ENCODE measurements at places on chromosomes 2 and 18.

- no peak for DNase-seq
These were observed 18.2 kb upstream of the BOK start for GRCh38 chr2:241540401-241540770.

GRCh38 chr2:177246000-177246399, 18.5 kb downstream of the NFE2L2 start:
- no peak for DNase-seq

GRCh38 chr2:157692768-157693167, 64.1 kb upstream of the ACVR1C start:
- DNase-seq, result no peak

DNA sequence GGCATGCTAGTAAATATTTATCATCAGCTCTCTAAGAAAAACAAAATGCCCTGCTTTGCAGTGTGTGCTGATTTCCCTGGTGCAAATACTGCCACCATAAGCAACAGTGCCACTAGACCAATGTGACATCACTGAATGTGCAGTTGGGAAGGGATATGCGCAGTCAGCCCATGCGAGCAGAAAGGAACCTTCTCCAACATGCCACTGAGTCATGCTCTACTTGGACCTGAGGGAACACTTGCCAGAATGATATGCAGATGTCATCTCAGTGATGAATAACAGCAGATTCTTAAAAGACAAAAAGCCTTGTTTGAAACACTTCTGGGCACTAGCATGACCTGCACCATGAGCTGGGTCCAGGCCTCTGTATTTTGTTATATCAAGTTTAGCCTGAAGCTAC, 55.3 kb upstream of the REL start:
- DNase-seq, result no peak

- no peak for DNase-seq
These were observed 53.9 kb upstream of the CTAGE1 start for GRCh38 chr18:22471546-22472131.

GRCh38 chr18:57534511-57534909, 52.0 kb downstream of the FECH start:
- DNase-seq, result no peak

GRCh38 chr2:120912101-120912985, 176.7 kb downstream of the GLI2 start:
- DNase-seq, result no peak

- no peak for DNase-seq
These were observed 214.4 kb upstream of the TMEM200C start for GRCh38 chr18:6109743-6110142.

GRCh38 chr2:148756292-148756975, 111.9 kb downstream of the EPC2 start:
- DNase-seq, result no peak

DNA sequence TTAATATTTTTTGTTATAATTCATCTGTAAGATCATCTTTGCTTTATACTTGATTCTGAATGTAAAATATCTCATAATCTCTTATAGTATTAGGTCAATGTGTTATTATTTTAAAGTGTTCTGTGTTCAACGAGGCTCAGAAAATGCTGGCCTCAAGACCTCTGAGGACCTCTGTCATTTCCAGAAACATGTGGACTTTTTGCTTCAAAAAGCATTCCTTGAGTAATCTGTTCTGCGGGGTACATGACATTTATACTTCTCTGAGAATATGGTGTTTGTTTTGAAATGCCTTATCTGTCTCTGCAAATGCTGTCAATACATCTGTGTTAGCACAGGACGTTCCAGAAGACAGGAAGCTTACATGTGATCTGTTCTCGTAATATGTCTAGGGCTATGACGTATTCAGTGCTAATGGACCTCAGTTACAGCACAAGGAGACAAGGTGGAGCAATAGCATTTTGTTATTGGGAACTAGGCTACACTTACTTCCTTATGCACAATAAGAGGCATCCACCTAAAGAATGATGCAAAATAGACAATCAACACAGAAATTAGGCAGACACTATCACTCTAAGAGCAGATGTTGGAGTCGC, 37.6 kb upstream of the IL1RL1 start:
- DNase-seq, result no peak

- no peak for DNase-seq
These were observed 415.9 kb downstream of the GRB14 start for GRCh38 chr2:164205347-164205746.

GRCh38 chr18:2655954-2656236, 369 bp downstream of the SMCHD1 start:
- DNase-seq, result no peak

DNA sequence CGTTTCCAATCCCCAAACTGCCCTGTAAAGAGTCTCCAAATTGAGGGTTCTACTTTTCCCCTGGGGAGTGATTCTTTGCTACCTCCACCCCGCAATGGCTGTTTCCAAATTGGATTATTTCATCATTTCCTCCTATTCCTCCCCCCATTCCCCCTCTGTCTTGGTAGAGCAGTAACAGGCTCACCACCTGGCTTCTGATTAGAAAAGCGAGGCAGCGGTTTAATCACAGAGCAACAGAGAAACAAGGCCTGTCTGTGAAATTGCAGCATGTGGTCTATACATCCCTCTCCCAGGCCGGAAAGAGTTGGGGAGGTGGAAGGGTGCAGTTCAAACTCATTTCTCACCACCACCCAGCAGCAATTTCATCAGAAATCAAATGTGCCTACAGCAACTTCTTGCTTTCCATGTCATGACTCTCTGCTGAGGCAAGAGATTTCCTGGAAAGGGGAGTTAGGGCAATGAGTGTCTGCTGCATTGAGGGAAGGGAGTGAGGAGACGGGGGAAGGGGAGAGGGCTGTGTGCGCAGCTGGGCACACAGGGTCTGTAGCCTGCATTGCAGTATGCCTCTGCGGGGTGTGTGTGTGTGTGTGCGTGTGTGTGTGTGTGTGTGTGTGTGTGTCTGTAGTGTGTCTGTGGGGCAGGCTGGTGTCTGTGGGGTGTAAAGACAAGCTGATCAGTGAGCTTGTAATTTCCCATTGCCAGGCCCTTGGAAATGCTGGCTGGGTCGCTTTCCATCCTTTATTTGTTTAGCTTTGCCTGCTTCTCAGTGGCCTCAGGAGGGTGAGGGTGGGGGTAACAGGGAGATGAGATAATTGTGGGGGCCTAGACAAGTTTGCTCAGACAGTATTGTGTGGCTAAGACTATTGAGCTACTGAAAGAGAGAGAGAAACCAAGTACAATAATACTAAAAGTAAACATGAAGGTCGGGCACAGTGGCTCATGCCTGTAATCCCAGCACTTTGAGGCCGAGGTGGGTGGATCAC, 13.5 kb upstream of the IGFBP2 start:
- DNase-seq, result no peak

DNA sequence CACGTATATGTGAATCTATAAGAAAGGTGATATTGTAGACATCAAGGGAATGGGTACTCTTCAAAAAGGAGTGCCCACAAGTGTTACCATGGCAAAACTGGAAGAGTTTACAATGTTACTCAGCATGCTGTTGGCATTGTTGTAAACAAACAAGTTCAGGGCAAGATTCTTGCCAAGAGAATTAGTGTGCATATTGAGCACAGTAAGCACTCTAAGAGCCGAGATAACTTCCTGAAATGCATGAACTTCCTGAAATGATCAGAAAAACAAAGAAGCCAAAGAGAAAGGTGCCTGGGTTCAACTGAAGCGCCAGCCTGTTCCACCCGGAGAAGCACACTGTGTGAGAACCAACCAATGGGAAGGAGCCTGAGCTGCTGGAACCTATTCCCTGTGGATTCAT, 101.0 kb downstream of the HS6ST1 start:
- no peak for DNase-seq

- no peak for DNase-seq
These were observed 20.7 kb downstream of the PRKCE start for GRCh38 chr2:45672138-45672537.

DNA sequence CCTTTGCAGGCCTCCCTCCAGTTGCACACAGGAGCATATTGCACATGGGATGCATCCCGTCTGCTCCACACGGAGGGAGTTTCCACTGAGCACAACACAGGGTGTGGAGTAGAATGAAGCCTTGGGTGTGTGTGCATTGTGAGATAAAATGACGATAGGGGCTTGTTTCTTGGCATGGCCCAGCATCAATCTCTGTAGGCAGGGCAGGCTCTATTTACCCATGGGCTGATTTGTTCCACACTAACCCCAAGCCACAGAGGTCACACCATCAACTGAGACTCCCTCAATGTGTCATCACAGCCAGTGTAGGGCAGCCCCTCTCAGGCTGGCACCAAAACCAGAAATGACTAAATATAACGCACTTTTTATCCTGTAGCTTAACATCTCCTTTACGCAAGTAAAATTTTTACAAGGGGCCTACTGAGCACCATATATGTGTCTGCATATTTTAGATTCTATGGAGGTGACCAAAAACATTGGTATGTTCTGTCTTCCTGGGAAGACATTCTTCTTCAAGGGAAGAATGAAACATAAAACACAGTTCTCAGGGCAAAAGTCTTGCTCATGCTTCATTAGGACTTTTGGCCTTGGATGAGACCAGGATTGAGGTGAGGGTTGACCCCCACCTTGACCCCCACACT, 2.7 kb upstream of the GKN1 start:
- no peak for DNase-seq

- no peak for DNase-seq
These were observed 20.2 kb upstream of the DARS1 start for GRCh38 chr2:136005462-136006196.

- DNase-seq, result no peak
These were observed 443.2 kb downstream of the ARHGAP15 start for GRCh38 chr2:143572421-143572820.

DNA sequence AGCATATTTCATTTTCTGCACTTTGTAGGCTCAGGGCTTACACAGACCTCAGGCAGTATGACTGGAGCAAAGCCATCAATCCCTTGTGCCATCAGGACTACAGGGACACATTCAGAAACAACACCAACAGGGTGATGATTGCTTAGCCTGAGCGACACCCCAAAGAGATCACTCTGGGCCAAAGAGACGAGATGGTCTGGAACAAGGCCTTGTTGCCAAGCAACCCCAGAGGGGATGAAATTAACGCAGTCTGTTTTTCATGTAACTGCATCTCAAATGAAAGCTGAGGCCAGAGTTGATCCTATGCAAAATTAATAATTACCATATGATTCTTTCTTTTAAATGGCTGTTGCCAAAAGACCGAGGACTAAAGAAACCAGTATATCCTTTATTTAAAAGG, 20.2 kb upstream of the B3GNT2 start:
- DNase-seq, result no peak

DNA sequence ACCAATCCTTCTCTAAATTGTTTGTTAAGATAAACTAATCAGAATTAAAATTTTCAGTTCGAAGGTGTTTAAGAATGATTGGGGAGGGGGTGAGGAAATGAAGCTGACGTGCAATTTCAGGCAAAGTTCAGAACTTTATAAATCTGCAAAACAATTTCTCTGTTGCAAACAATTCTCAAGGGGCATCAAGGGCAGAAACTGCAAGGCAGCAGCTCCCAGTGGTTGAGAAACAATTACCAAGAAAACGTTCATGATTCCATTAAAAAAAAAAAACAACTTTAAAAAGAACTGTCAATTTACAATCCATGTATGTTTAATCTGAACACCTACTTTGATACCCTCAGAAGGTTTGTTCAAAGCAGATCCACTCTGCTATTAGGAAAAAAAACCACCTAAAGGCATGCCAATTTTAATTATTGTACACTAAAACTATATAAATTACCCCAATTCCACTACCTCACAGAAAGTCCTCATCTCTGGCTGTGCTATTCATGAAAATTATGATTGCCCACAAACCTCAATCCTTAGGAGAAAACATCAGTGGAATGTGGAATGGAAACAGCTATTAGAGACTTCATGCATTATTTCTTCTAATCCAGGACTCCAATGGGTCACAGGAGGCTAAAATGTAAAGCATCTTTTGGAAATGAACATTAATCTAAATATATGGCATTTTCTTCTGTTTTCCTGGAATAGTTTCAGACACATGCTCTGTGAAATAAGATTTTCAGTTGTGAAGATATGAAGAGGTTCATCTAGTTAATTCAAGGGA, 119.9 kb upstream of the ACVR1C start:
- no peak for DNase-seq

DNA sequence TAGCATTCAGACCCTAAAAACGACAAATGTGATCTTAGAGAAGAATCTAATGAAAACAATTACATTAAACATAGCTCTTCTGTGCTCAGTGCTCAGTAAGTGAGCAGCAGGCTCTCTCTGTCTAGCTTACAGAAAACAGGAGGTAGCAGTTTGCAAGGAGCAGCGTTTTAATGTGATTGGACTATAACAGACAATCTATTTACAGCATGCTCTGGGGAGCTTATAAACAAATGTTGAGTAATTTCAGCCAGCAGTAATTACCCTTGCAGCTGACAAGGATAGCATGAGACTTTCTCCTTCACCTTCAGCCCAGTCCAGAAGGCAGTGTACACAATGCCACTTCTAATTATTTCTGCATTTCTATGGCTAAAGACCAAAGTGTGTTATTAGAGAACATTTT, 270.4 kb downstream of the FIGN start:
- DNase-seq, result no peak

GRCh38 chr2:80288576-80288975, 16.0 kb downstream of the LRRTM1 start:
- no peak for DNase-seq

DNA sequence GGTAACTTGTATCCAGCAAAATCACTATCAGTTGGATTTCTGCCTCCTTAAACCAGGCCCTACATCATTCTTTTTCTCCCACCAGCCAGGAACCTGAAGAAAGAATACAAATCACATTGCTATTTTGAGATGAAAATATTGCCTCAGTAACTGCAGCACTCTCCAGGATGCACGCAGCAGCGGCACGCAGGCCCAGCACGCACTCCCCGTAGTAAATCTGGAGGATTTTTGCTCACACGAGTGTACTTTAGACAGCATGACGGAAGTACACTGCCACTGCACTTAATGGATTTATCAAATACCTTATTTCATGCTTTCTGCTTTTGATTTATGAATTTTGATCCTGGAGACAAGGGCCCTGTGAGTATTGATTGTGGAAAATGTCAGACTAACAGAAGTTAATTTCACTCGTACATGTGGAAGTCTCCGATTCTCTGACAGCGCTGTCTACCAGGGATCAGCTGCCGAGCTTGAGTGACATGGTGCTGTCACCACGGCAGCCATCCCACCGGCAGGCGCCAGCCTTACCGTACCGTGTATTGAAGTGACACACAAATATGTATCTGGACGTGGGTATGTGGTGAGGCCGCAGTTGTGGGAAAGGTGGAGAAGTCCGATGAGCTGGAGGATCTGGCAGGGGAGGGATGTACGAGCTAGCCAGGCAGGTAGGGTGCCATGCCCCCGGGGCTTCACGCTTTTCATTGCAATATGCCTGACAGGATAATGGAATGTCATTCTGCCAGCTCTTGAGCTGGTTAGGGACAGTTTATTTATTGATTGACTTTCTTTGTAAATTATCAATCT, 863.7 kb downstream of the GALR1 start:
- DNase-seq, result no peak

DNA sequence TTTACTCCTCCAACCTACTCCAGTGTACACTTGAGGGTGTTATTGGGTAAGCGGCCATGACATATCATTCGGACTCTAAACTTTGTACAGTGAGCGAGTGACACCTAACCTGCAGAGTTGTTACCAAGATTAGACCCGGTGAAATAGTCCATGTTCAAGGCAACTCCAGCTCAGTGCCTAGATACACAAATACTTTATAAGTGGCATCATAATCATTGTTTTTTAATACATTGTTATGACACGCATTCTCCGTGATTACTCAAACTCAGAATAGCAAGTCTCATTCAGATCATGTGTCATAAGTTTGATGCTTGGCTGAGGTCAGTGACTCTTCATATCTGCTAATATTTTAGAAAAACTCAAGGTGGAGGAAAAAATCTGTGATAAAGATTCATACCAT, 597.8 kb downstream of the DCC start:
- DNase-seq, result no peak

- DNase-seq, result no peak
These were observed 54.3 kb downstream of the TMX3 start for GRCh38 chr18:68660354-68661183.

All from stimulated activated CD8-positive, alpha-beta memory T cell treated with anti-CD3 and anti-CD28 coated beads, Interleukin-7, amount 100 ng/mL, for 1 hour (primary cell).